ENCODE measurements at places on chromosomes 7 and 10.
A peak's percentile ranks its signal among the peaks of the same experiment; 100 is the strongest.

DNA sequence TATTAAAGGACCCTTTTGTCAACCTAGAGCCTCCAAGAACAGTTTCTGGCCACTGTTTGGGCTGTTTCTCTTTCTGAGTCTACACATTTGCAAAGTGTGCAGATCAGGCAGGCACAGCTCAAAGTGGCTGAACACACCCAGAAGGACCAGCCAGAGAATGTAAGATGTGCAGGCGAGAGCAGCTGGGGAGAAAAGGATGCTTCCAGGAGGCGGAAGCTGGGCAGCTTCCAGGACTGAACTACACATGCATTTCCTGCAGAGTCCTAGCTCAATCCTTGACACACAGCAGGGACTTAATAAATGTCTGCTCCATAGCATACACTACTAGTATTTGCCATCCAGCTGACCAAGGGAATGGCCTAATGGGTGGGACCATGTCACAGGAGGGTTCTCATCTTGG, 70.9 kb downstream of the CTBP2 start:
- no peak for DNase-seq

GRCh38 chr10:67331121-67331910, 364.7 kb downstream of the CTNNA3 start:
- no peak for DNase-seq

DNA sequence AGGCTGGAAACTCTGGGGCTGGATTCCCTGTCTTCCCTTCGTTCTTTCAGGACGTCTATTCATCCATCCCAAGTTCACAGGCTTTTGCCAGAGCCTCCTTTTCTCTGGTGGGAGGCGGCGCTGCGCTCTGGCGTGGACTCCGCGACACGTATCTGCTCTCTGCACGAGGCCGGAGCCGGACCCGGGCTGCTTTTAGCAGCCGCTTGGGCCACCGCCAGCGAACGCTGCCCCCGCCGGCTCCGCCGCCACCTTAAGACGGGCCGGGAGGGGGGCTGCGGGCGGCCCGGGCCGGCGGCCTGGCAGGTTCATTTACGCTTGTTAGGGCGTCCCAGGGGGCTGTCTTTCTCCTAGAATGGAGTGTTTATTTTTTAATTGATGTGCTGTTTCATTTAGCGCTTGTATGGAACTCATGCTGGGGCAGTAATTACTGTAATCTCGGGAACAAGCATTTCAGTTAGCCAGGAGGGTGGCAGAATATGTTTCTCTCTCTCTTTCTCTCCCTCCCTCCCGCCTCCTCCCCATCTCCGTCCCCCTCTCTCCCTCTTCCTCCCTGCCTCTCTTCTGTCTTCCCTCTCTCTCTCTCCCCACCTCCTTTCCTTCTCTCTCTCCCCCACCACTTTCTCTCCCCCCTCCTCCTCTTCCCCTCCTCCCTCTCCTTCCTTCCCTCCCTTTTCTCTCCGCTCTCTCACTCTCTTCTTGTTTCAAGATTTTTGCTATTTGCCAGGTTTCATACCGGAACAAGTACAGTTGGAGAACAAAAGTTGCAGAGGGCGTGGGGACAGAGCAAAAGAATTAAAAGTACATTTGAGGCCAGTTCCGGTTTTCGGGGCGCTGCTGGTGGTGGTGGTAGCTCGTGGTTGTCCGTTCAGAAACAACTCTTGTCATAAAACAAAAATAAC, 1.3 kb upstream of the FZD8 start:
- no peak for DNase-seq

DNA sequence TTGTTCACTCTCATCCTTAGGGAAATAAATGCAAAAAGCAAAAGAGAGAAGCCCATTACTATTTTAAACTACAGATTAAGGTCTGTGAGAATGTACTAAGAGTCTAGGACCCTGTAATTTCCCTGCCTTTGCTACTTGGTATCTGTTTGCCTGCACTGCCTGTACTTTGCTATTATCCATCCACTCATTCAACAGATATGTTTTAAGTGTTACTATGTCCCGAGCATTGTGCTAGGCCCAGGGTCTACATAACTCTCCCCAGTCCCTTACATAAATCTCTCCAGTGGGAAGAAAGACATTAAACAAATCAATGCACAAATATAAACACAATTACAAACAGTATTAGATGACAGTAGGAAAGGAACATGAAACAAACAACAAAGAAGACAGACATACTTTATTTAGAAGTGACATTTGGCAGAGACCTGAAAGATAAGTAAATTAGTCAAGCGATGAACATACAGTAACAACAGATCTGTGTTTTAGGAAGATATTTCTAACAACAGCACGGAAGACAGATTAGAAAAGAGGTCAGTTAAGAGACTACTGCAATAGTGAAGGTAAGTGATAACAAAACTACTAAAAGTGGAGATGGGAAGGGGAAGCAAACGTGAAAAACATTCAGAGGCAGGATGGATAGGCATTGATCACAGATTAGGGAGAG, 30.0 kb downstream of the ZNF800 start:
- no peak for DNase-seq

- DNase-seq = no peak
Observed at GRCh38 chr10:5894873-5895272, 4.8 kb downstream of the FBH1 start.

DNA sequence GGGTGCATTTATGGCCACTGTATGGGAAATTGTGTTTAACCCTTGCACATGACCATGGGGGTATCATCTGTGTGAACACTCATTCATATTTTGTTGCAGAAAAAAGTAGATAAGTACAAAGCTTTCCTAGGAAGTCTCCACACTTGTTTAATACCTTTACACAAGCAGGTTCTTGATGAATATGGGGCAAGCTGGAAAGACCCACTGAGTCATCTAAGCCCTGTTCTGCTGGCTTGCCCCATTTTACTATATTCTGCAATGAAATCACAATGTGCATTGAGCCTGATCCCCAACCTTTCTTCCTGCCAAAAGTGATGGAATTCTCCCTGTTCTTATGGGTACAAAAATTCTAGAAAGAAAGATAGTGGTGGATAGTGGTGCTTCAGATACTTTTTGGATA, 99.8 kb downstream of the CCDC71L start:
- no peak for DNase-seq

- peak; percentile 10 for DNase-seq
Observed at GRCh38 chr7:116661865-116662264, 10.1 kb upstream of the MET start.

- DNase-seq = peak; percentile 37
Observed at GRCh38 chr7:77696643-77697534, 630 bp downstream of the RSBN1L start.

DNA sequence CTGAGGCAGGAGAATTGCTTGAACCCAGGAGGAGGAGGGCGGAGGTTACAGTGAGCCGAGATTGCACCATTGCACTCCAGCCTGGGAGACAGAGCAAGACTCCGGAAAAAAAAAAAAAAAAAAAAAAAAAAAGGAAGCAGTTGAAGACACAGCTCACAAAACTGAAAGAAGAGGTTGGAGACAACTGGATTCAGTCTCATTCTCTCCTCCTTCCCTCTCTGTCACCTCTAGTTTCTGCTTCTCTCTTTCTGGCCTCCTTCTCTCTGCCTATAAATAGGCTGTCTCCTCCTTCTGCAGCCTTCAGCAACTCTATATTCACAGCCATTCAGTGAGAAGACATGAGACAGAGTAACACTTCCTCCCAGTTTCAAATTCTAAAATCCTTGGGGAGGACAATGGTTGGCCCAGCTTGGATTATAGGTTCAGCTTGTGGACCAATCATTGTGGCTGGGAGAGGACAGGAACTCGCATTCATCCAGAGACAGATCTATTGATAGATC, 125.6 kb upstream of the HABP2 start:
- DNase-seq = no peak

- DNase-seq = no peak
Observed at GRCh38 chr10:31752170-31752569, 176.5 kb downstream of the ARHGAP12 start.

DNA sequence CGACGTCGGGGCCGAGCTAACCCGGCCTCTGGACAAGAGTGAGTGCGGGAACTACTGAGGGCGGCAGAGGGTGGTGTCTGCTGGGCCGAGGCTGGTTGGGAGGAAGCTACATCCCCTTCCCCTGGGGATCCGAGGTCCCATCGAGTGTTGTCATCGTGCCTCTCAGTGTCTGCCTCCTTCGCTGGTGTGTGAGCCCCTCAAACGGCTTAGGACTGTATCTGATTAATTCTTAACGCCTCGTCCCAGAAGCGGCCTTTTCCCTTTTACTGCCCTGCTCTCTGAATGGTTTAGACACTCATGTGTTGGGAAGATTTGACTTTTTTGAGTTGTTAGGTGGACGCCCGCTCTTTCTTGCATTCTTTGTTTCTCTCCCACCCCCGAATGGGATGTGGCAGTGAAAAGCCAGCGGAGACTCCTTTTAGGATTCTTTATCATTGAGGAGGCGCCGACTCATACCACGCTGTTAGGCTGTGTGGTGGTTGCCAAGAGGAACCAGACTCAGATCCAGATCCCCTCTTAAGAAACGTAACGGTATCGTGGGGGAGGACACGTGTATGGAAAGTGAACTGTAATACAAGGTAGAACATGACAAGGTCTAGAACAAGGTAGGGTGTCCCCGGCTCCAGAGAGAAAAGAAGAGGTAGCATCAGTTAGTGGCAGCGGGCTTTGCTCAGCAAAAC, 631 bp downstream of the SUPV3L1 start:
- DNase-seq = no peak

- no peak for DNase-seq
Observed at GRCh38 chr7:116653646-116654045, 18.4 kb upstream of the MET start.

GRCh38 chr10:47112612-47113011, 187.4 kb upstream of the GDF10 start:
- no peak for DNase-seq

- DNase-seq = no peak
Observed at GRCh38 chr10:44986670-44987069, 8.1 kb upstream of the DEPP1 start.

GRCh38 chr7:17814058-17814457, 126.2 kb downstream of the SNX13 start:
- no peak for DNase-seq

- no peak for DNase-seq
Observed at GRCh38 chr7:85695041-85695440, 508.2 kb upstream of the SEMA3D start.

DNA sequence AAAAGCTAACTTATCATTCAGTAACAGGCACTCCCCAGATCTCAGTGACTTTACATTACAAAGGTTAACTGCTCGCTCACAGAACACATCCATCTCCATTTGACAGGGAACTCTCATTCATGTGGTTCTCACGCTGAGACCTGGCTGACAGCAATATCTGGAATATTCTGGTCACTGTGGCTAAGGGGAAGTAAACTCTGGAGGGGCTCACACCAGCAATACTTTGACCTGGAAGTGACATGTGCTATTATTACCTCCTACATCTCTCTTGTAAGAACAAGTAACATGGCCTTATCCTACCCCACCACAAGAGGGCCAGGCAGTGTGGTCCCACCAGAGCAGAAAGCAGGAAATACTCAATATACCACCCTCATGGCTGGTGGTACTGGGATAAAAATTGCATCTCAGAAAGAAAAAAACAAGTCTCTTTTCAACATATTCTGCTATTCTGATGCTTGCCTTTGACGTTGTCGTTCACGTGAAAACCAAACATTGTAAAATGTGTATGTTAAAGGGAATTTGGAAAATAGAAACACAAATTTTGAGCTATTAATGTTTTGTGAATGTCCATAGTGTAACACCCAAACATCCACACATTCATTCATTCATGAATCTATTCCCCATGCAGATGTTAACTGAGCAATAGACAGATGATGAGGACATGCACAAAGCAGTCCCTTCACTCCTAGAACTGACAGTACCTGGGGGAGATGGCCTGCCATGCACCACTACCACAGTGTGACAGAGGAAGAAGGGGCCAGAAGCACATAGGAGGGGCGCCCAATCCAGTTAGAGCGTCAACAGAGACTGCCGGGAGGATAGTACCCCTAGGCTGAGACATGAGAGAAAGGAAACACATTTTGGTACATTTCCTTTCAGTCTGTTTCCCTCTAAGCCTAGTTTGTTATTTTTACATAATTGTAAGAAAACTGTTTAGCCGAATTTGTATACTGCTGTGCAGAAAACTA, 166.0 kb upstream of the SP4 start:
- peak; percentile 18 for DNase-seq

DNA sequence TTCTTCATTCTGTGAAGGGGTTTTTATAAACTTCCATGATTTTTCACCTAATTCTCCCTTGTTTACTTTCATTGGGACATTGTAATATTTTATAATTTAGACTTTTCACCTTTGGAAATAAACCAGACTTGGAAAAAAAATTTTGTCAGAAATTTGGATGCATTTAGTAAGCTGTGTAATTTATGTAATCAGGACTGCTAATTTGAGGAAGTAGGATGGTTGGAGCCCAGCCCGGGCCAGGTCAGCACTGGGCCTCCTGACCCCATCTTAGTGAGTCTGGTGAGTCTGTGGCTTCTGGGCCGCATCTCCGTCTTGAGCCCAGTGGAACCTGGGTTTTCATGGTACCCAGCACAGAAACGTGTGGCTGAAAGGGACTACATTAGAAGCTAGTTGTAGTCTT, 27.6 kb upstream of the ZNF32 start:
- no peak for DNase-seq

DNA sequence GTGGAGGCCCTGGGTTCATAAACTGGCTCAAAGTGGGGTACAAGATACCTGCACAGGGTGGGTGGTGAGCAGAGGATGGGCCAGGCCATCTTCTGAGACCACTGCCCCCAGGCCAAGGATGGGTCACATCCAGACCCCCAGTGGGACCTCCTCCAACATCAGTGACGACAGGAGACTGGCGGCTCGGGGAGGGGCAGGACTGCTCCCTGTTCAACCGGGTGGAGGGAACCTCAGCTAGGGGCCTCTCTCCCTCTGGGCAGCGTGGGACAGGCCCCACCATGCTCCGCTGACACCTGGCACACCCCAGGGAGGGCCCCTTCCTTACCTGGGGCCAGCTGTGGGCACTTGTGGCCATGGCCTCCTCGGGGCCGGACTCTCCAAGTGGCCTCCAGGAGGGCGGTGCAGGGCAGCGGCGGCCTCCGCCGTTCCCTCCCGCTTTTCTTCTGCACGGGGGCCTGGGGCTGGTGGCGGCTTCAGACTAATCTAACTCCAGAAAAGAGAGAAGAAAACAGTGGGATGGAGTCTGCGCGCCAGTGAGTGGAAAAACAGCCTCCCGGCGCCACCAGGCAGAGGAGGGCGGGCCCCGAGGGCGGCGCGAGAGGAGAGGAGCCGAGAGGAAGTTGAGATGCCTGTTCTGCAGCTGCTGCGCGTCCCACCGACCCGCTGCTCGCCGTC, at the start of gene CALHM2:
CALHM2 (minus strand) TSS at position 540 of the 675 bp plus-strand sequence. CDS start 2,429 bp downstream, outside the sequence.
- DNase-seq = no peak

- no peak for DNase-seq
Observed at GRCh38 chr7:30184791-30185487, 50.2 kb downstream of the MTURN start.

- no peak for DNase-seq
Observed at GRCh38 chr10:76318211-76318610, 886.8 kb downstream of the LRMDA start.

DNA sequence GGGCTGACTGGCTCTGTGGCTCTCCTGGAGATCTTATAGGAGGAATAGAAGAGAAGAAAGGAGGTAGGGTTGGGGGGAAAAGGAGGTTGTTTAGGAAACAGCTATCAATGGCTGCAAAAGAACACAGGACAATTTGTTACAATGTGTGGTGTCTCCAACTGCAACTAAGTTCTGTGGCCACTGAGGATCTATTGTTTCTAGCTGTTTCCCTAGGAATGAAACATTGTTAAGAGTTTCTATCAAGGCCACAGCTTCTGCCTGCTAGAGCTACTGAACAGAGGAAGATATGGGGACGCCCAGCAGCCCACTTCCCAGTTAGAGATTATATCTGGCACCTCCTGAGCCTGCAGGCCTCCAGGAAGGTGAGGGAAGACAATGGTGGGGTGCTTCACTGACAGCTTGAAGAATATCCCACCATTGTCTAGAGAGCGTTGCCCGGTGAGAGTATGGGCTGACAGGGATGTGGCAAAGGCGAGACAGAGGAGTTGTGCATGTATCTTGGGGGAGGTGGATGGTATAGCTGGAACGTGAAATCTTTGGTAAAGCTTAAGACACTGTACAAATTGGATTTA, 4.0 kb downstream of the SCD start:
- no peak for DNase-seq

Data from NCI-H524 (cell line).